Breast epithelium (tissue), 4 donors: ENCODE measurements at places on chromosomes 13 and 19. TPM values are rescaled to one million over a fixed set of nuclear protein-coding genes. Genes with fewer than 3 reads are reported as not detected.
A peak's percentile ranks its signal among the peaks of the same experiment; 100 is the strongest.

DNA sequence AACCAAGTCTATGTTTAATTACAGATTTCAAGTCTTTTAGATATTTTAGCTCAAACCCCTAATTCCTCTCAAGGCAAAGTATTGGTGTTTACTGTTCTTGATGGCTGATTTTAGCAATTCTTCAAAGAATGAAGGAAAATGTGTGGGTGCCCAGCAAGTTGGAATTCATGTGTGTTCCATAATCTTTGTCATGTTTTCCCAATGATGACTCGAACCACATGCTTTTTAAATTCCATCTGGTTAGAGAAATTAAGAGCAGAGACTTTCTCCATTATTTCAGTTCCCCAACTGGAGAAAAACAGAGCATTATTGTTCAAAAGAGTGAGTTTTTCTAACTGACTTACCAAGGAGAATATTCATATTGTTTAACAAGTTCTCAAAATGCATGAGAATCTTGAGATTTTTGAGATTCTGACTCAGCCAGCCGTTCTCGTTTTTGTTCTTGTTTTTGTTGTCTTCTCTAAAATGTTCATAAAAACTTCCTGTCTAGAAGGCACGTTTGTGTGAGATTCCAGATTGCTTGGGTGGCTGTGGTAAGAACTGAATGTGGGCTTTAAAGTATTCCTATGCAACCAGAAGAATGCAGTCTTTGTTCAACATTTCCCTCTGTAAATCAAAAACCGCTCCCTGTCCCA, 404.7 kb downstream of the IRS2 start:
- H3K4me1 ChIP-seq = no peaks in the 10 kb centered on the region
- no peaks in the 10 kb centered on the region for H3K27me3 ChIP-seq
- no peak overlapping the region for H3K4me3 ChIP-seq
- H3K36me3 ChIP-seq = no peaks in the 10 kb centered on the region
- no peak for DNase-seq

DNA sequence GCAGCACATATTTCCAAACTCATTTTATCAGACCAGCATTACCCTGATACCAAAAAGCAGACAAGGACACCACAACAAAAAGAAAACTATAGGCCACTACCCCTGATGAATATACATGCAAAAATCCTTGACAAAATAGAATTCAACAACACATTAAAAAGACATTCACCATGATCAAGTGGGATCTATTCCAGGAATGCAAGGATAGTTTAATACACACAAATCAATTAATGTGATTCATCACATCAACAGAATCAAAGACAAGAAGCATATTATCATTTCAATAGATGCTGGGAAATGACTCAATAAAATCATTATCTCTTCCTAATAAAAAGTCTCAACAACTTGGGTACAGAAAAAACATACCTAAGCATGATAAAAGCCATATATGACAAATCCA, 11.2 kb downstream of the ZNF347 start:
- H3K27me3 ChIP-seq = no peaks in the 10 kb centered on the region
- H3K36me3 ChIP-seq = peaks cover 18% of the 10 kb centered on the region
- no peak overlapping the region for H3K27ac ChIP-seq
- H3K4me1 ChIP-seq = no peaks in the 10 kb centered on the region
- DNase-seq = no peak

- no peaks in the 10 kb centered on the region for H3K4me1 ChIP-seq
- no peaks in the 10 kb centered on the region for H3K27me3 ChIP-seq
- peak overlapping the region; percentile 52 for H3K27ac ChIP-seq
- DNase-seq = no peak
- no peaks in the 10 kb centered on the region for H3K36me3 ChIP-seq
These were observed 10.8 kb upstream of the MBNL2 start for GRCh38 chr13:97211300-97211699.

DCLK1 gene
- 21.2 TPM for total RNA-seq

DNA sequence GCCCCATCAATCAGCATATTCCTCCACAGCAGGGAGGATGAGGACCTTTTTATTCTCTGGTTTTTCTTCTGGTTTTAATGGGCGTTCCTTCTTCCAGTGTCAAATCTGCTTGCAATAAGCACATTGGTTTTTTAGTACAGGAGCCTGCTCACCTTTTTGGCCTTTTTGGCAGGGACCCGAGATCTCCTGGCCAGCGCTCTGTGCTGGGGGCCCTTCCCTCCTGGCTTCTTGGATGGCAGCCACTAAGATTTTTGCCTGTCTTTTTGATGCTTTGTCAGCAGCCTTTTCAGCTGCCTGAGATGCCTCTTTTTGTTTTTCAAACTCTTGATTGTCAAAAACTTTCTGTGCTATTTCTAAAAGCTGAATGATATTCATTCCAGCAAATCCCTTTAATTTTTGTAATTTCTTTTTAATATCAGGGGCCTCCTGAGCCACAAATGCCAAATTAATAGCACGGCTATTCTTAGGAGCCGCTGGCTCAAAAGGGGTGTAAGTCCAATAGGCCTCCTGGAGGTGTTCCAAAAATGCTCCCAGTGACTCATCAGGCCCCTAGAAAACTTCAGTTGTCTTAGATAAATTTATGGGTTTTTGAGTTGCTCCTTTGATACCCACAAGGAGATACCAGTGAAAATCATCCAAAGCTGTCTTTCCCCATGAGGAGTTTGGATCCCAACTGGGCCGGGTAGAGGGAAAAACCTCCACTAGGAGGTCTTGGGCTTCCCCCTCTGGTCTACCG, 73.0 kb downstream of the ZNF100 start:
- no peak overlapping the region for H3K4me3 ChIP-seq
- no peak for DNase-seq
- H3K27ac ChIP-seq = no peak overlapping the region
- H3K4me1 ChIP-seq = no peaks in the 10 kb centered on the region

NLRP12 gene
- total RNA-seq = 0.32 TPM

DNA sequence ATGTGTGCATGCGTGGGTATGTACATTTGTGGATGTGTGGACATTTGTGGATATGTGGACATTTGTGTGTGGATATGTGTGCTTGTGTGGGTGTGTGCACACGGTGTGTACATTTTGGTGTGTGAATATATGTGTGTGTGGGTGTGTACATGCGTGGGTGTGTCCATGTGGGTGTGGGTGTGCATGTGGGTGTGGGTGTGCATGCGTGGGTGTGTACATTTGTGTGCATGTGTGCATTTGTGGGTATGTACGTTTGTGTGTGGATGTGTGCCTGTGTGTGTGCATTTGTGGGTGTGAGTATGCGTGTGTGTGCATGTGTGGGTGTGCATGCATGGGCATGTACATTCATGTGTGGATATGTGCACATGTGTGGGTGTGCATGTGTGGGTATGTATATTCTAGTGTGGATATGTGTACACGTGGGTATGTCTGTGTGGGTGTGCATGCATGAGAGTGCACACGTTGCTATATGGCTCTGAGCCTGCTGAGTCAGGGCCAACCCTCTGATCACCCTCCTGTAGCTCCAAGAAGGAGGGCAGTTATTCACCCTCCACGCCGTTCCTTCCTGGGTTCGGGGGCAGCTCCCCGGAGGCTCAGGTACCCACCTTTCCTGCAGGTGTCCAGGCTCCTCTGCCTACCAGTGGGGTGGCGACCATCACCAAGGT, 20.3 kb downstream of the COMP start:
- no peaks in the 10 kb centered on the region for H3K27me3 ChIP-seq
- H3K4me3 ChIP-seq = no peak overlapping the region
- H3K27ac ChIP-seq = no peak overlapping the region
- H3K36me3 ChIP-seq = no peaks in the 10 kb centered on the region
- no peak for DNase-seq
- H3K4me1 ChIP-seq = no peaks in the 10 kb centered on the region

DNA sequence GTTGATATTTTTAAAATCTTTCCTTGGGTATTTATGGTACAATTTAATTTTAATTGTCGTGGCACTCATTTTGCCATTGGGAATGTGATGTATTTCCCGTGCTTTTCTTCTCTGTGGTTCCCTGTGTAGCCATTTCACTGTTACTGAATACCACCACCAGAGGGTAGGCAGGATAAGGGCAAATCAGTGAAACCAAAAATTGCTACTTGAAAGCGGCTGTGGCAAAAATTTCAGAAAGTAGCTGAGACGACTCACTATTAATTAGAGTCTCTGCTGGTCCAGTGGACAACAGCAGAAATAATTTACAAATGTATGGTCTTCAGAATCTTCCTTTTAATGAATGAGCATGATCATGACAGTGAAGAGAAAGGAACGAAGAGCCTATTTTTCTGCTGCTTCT, 34.4 kb upstream of the MIR17HG start:
- H3K27me3 ChIP-seq = peaks cover 18% of the 10 kb centered on the region
- no peaks in the 10 kb centered on the region for H3K4me1 ChIP-seq
- H3K27ac ChIP-seq = no peak overlapping the region
- H3K4me3 ChIP-seq = no peak overlapping the region
- no peaks in the 10 kb centered on the region for H3K36me3 ChIP-seq
- no peak for DNase-seq

ZIM2 gene
- total RNA-seq = 1.6 TPM

DNA sequence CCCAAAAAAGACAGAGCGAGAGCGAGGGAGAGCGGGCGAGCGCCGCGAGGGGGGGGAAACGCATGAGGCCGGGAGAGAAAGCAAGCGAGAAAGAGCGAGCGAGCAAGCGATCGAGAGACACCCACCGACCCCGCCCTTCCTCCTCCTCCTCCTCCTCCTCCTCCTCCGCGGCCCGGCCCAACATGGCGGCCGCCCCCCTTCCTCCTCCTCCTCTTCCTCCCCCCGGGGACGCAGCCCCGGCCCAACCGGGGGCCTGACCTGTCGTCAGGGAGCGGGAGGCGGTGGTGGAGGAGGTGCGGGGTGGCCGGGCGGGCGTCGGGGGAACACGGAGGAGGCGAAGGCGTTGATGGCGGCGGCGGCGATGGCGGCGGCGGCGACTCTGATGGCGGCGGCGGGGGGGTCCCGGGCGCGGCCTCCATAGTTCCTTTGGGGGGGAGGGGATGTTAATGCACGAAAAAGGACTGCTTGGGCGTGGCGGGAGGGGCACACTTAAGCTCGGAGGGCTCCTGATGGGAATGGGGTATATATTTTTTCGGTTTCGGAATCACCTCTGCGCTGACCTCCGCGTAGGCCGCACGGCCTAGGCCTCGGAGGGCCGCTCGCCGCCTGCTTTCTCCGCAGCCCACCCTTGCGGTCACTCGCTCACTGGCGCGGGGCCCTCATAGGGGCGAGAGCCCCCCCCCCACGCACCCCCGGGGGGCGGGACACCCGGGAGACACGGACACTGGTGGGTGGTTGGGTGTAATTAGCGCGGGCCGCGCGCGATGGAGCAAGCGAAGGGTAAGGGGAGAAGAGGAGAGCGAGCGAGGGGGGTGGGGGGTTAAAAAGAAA, 1.2 kb downstream of the ZC3H4 start:
- H3K36me3 ChIP-seq = no peaks in the 10 kb centered on the region
- H3K4me3 ChIP-seq = peak overlapping the region; percentile 97
- peak; percentile 78 for DNase-seq
- H3K4me1 ChIP-seq = no peaks in the 10 kb centered on the region

GRCh38 chr13:32447894-32448623, 20.1 kb upstream of the N4BP2L1 start:
- H3K27me3 ChIP-seq = no peaks in the 10 kb centered on the region
- H3K27ac ChIP-seq = no peak overlapping the region
- H3K36me3 ChIP-seq = no peaks in the 10 kb centered on the region
- DNase-seq = no peak
- H3K4me1 ChIP-seq = no peaks in the 10 kb centered on the region
- H3K4me3 ChIP-seq = no peak overlapping the region

KRTDAP gene
- total RNA-seq = not detected

- no peak for DNase-seq
- no peak overlapping the region for H3K27ac ChIP-seq
- H3K4me1 ChIP-seq = no peaks in the 10 kb centered on the region
- H3K4me3 ChIP-seq = no peak overlapping the region
- H3K36me3 ChIP-seq = no peaks in the 10 kb centered on the region
These were observed 85.0 kb downstream of the TSHZ3 start for GRCh38 chr19:31264041-31264778.

CYP2F1 gene
- total RNA-seq = not detected

DNA sequence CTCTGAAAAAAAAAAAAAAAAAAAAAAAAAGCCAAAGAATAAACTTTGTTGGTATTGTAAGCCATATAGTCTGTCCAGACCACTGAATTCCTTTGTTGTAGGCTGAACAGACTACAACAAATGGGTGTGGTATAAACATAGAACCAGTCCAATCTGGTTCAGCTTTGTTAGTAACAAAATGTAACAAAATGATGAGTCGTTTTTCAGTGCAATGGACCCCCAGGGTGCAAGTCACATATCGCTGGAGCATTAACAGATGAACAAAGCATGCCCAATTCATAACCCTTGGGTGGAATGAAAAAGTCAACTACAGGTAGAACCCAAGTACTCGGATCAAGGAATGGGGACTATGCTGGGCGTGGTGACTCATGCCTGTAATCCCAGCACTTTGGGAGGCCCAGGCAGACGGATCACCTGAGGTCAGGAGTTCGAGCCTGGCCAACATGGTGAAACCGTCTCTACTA, 13.6 kb upstream of the FCHO1 start:
- H3K4me1 ChIP-seq = no peaks in the 10 kb centered on the region
- no peak for DNase-seq
- no peak overlapping the region for H3K4me3 ChIP-seq
- peaks cover 8% of the 10 kb centered on the region for H3K36me3 ChIP-seq
- H3K27me3 ChIP-seq = no peaks in the 10 kb centered on the region

DNA sequence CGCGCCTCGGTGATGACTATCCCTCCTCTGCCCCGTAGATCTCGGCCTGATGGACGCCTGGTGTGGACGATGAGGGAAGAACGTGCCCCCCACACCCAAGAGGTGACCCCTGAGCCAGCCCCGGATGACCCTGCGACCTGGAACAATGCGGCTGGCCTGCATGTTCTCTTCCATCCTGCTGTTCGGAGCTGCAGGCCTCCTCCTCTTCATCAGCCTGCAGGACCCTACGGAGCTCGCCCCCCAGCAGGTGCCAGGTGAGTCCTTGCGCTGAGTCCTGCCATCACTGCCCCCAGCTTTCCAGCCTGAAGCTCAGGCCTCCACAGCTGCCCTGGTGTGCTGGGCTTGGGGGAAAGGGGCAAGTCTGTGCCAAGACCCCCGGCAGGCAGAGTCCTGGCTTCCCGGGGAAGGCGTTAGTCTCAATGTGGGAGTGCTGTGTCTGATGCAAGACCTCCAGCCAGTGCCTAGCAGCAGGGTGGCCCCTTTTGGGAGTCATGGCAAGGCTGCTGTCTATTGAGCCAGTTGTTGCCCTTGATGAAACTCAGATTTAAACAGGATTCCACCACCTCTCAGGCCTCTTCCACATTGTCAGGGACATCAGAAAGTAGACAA, 67.5 kb downstream of the CHST8 start:
- no peak overlapping the region for H3K4me3 ChIP-seq
- no peaks in the 10 kb centered on the region for H3K27me3 ChIP-seq
- no peak overlapping the region for H3K27ac ChIP-seq
- DNase-seq = no peak
- no peaks in the 10 kb centered on the region for H3K4me1 ChIP-seq

DNA sequence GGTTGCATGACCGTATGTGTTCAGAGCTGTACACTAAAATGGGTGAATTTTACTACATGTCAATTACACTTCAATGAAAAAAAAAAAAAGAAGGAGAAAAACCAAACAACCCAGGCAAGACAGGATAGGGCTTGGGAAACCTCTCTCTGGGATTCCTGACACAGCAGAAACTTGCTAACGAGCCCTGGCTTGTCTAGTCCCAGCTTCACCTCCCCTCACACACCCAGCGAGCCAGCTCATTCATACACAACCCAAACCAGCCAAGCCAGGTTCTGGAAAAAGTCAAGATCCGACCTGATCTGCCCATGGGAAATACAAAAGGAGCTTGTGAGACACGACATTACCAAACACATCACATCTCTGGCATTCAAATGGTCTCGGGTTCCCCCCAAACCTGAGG, 3.7 kb upstream of the TECR start:
- peaks cover 4% of the 10 kb centered on the region for H3K4me1 ChIP-seq
- H3K27me3 ChIP-seq = no peaks in the 10 kb centered on the region
- no peak overlapping the region for H3K4me3 ChIP-seq
- H3K36me3 ChIP-seq = no peaks in the 10 kb centered on the region
